ENCODE measurements at places on chromosomes 12 and 14. TPM values are rescaled to one million over a fixed set of nuclear protein-coding genes. Genes with fewer than 3 reads are reported as not detected.

RASSF9 gene
- 2.9 TPM for total RNA-seq

KRT6C gene
- total RNA-seq = 155 TPM

ASCL1 gene
- total RNA-seq = not detected

TDP1 gene
- total RNA-seq = 22.9 TPM

CLEC2D gene
- total RNA-seq = 4.0 TPM

CNTN1 gene
- 9.8 TPM for total RNA-seq

TCL1B gene
- not detected for total RNA-seq

NELL2 gene
- under 0.01 TPM for total RNA-seq

INHBC gene
- total RNA-seq = not detected

Data from tracheal epithelial cell (primary cell).